ENCODE measurements at places on chromosomes 2 and 18. TPM values are rescaled to one million over a fixed set of nuclear protein-coding genes. Genes with fewer than 3 reads are reported as not detected.

NHEJ1 gene
- 33.4 TPM for total RNA-seq

FAM228A gene
- 33.4 TPM for total RNA-seq

EML6 gene
- total RNA-seq = 17.3 TPM

- no peak for DNase-seq
- H3K36me3 ChIP-seq = no peaks in the 10 kb centered on the region
- no peaks in the 10 kb centered on the region for H3K27me3 ChIP-seq
- H3K27ac ChIP-seq = no peak overlapping the region
These were observed 80.5 kb upstream of the UPP2 start for GRCh38 chr2:158021226-158021625.

GRCh38 chr2:149612122-149612521, 24.5 kb upstream of the MMADHC start:
- H3K4me3 ChIP-seq = no peak overlapping the region
- no peaks in the 10 kb centered on the region for H3K36me3 ChIP-seq
- DNase-seq = no peak
- no peak overlapping the region for H3K27ac ChIP-seq

GRCh38 chr18:7567474-7568425, 634 bp downstream of the PTPRM start:
- peak overlapping the region; percentile 99 for H3K27ac ChIP-seq
- H3K4me1 ChIP-seq = peaks cover 8% of the 10 kb centered on the region
- no peaks in the 10 kb centered on the region for H3K36me3 ChIP-seq
- H3K4me3 ChIP-seq = peak overlapping the region; percentile 82
- no peaks in the 10 kb centered on the region for H3K27me3 ChIP-seq

Data from testis (tissue), 5 donors.